ENCODE measurements at places on chromosomes 7 and 10.

- no peak for DNase-seq
Observed at GRCh38 chr7:158647475-158647792, 57.2 kb downstream of the NCAPG2 start.

GRCh38 chr10:108755646-108756045, 1167.7 kb downstream of the XPNPEP1 start:
- DNase-seq, result no peak

DNA sequence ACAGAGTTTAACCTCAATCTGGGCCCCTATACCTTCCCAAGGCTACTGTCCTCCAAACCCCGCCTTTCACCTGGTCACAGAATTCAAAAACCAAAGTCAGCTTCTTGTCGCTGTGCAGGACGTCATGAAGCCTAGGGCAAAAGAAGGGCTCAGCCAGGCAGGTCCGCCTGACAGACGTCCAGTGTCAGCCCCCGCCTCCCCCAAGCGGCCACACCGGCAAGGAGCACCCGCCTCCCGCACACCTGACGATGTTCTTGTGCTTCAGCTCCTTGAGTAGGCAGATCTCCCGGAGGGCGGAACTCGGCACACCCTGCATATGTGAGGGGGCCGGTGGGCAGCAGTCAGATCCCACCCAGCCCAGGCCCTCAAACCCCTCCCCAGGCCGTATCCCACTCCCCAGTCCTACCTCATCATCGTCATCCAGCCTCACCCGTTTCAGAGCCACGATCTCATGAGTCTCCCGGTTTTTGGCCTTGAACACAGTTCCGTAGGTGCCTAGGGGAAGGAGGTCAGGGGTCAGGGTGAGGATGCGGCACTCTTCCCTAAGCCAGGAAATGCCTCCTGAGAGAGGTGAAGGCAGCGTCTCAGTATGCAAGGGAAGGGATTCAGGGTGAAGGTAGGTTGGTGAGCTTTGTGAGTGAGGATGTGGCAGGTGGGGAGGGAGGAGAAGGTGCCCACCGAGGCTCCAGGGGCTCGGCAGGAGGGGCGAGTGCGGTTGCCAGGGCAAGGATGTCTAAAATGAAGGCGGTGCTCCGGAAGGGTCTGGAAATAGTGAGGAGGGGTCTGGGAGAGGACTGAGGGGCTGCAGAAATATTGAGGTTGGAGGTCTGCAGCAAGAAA, 811 bp downstream of the CDK5 start:
- DNase-seq, result no peak

GRCh38 chr10:129852829-129853561, 111.1 kb downstream of the EBF3 start:
- DNase-seq, result no peak

Measured in stimulated activated CD8-positive, alpha-beta memory T cell treated with anti-CD3 and anti-CD28 coated beads, Interleukin-4, amount 100 ng/mL, for 4 hours (primary cell).